ENCODE measurements at places on chromosomes 6 and 20. TPM values are rescaled to one million over a fixed set of nuclear protein-coding genes. Genes with fewer than 3 reads are reported as not detected.

Gene NQO2
- 14.7 TPM for total RNA-seq

GRCh38 chr6:36969988-36970891 lies 15.7 kb downstream of the PI16 start:
- no peak for DNase-seq

DNA sequence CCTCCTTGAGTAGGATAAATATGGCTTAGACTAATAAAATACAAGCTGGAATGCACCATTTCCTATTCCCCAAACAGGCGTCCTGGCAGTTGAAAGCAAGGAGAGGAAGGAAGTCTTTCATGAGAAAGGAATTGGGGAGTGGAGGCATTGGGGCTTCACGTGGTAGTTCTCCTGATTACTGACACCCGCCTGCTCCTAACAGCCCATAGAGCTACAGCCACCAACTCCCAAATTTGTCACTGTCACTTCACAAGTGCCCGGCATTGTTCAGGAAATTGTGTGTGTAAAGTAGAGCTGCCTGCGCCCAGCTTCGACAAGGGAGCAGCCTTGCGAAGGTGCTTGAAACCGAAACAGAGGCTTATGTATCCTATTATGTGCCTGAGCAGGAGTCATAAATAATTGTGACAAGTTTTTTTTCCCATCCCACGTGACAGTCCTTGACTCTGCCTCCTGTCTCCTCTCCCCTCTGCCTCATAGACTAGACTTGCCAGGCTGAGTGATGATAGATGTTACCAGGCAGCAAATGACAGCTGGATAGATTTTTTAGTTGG lies 301.7 kb upstream of the ZFP64 start:
- no peak for DNase-seq

Gene NKX2-4
- not detected for total RNA-seq

GRCh38 chr6:95785785-95786184 lies 208.4 kb downstream of the MANEA start:
- no peak for DNase-seq

DNA sequence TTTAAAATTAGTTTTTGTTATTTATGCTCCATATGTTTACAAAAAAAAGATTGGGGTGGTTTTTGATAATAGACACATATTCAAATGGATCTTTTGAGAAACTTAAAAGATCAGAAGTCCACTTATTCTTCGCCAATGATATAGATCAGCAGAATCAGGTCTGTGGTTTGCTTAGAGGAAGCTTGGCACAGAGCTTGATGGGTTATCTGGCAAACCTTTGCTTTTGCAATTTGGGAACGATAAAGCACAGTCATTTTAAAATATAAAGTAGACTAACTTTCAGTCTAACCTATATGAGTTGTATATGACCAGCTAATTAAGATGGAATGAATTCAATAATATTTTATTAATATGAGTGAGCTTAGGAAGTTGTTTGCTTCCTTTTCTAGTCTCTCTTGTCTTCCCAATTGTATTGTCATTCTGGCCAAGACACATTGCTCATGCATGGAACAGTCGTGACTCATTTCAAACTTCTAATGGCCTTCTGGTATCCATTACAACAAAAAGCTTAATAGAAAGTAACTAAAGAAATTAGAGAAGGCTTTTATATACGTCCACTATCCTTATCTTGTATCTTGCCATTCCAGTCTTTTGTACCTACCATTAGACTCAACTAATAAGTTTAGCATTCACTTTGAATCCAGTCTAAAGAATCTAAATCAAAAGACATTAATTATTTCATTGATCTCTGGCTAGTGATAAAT lies 118.7 kb downstream of the TBX18 start:
- no peak for DNase-seq

Gene LTA
- total RNA-seq: not detected

- DNase-seq: peak; percentile 67
Measured at GRCh38 chr6:56046576-56046975, 171.2 kb upstream of the BMP5 start.

Gene BMP2
- 2.8 TPM for total RNA-seq

- no peak for DNase-seq
Measured at GRCh38 chr6:36460916-36461315, 18.1 kb downstream of the KCTD20 start.

Gene TREML2
- total RNA-seq: not detected

DNA sequence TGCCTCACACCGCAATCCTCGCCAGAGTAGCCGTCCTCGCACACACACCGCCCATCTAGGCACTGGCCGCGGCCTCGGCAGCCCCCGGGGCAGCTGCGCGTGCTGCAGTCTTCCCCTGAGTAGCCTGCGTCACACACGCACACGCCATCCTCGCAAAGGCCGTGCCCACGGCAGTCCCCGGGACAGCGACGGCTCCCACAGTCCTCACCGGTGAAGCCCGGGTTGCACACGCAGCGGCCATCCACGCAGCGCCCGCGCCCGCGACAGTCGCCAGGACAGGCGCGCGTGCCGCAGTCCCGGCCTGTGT lies 13.1 kb downstream of the TNXB start:
- DNase-seq: no peak

GRCh38 chr20:382291-383115 lies 1.9 kb downstream of the TRIB3 start:
- DNase-seq: no peak

GRCh38 chr6:125759184-125759902 lies 9.9 kb downstream of the HEY2 start:
- no peak for DNase-seq

Gene MDFI
- 2.9 TPM for total RNA-seq

- no peak for DNase-seq
Measured at GRCh38 chr20:61940491-61940890, 125.2 kb downstream of the TAF4 start.

- DNase-seq: no peak
Measured at GRCh38 chr6:38773338-38773737, 58.2 kb downstream of the DNAH8 start.

Gene PAX1
- total RNA-seq: not detected

- DNase-seq: no peak
Measured at GRCh38 chr20:36336954-36337704, 31.0 kb downstream of the DLGAP4 start.

Gene CLPSL1
- total RNA-seq: not detected

Gene OR12D3
- not detected for total RNA-seq

Gene CPNE5
- 2.1 TPM for total RNA-seq

GRCh38 chr6:135514706-135515105 lies 17.2 kb upstream of the AHI1 start:
- DNase-seq: no peak

Gene TGM2
- total RNA-seq: 101 TPM

- no peak for DNase-seq
Measured at GRCh38 chr6:92354270-92354829, 1065.0 kb downstream of the EPHA7 start.

DNA sequence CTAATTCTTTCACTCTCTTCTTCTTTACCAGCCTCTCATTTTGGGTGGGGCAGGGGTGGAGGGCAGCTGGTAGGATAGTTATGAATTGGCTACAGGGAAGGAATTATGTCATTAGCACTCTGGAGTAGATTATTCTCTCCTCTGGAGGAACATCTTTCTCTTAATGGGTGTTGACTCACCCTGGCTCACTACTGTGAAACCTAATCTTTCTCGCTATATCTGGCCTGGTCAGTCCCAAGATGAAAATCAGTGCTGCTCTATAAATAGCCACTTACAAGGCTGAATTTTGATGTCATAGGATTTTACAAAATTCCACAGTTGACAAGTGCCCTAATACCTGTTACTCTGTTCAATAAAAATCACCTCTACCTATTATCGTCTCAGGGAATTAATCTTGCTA lies 151.3 kb downstream of the COL9A1 start:
- DNase-seq: no peak

- no peak for DNase-seq
Measured at GRCh38 chr20:4962241-4962855, 39.0 kb downstream of the SLC23A2 start.

DNA sequence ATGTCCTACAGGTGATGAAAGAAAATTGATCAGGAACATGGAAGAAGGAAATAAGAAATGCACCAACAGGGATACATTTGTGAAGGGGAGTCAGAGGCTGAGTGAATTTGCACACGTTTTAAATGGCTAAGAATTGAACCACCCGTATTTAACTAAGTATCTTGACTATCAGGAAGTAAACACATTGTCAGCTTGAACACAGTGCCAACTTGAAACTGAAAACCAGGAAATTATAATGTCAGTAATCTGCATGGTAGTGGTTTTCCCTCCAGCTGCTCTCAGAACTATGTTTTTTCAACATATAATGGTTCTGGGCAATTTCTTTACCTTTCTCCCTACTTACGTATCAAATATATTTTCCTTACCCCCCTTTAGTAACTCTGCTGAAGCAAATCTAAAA lies 366.5 kb upstream of the POU3F2 start:
- no peak for DNase-seq

DNA sequence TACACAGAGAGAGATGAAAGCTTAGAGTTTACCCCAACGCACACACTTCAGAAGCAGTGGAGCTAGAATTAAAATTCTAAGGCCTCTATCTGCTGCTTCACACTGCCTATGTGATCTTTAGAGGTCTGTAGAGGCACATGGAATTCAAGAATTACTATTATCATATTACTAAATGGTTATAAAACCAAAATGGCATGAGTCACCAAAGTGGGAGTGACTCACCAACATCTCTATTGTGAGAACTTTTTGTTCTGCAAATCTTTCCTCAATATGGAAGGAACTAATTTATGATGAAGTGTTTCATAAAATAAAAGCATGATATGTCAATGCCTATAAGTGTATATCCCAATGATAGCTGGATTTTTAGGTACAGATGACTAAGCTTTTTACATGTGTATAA lies 28.5 kb upstream of the TMEM244 start:
- no peak for DNase-seq

DNA sequence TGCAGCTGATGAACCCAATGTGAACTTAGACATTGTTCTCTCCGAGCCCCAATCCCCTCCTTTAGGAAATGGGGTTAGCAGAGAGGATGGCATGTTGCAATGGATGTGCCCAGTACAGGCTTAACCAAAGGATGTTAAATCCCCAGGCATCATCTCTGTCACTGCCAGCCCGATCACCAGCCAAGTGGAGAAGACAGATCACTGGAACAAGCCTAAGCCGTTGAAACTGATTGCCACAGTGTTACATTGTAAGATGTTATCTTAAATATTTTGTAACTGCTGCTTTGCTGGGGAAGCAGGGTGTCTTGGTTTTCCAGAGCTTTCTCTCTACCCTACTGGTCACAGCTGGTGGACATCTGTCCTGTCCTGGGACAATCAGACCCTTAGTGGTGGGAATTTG lies 783.4 kb upstream of the CHD6 start:
- DNase-seq: no peak

- no peak for DNase-seq
Measured at GRCh38 chr6:112061605-112062004, 7.7 kb downstream of the CCN6 start.

GRCh38 chr20:57450419-57450818 lies 59.2 kb downstream of the RBM38 start:
- peak; percentile 83 for DNase-seq

GRCh38 chr6:52871621-52872020 lies 31.0 kb upstream of the GSTA5 start:
- no peak for DNase-seq

Gene SIRPB2
- 8.2 TPM for total RNA-seq

Gene TTK
- 0.54 TPM for total RNA-seq

- no peak for DNase-seq
Measured at GRCh38 chr6:107132330-107132954, 17.1 kb upstream of the BEND3 start.

Gene PLEKHG1
- total RNA-seq: 11.9 TPM

Gene ZC2HC1B
- total RNA-seq: not detected

DNA sequence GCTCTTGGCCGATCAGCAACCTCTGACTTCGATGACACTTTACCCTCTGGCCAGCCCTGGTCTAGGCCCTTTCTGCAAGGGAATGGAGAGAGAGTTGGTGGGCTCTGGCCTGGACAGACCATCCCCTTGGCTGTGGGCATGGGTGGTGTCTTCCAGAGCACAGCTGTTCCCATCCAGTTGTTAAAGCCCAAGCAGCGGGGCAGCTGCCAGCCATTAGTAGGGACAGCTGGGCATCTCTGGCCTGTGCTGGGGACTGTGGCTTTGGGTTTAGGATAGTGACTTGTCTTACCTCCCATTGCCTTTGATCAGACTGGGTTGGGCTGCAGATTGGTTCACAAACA lies 2.8 kb downstream of the CDC25B start:
- no peak for DNase-seq

DNA sequence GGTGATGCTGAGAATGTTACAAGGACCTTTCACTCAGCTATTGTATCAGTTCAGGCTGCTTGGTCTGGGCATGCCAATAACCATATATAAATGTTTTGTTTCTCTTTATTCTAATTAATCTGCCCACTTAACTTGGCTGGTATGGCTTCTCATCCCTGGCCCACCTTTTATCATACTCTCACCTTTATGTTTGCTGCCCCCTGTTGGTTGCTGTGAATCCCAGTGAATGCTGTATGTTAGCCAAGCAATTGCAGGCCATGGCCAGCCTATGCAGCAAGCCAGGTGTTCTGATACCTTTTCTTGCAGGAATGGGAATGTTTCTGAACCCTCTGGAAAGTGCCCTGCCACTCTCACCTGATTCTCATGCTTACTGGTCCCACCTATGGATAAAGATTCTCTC lies 54.6 kb downstream of the PCSK2 start:
- no peak for DNase-seq

- no peak for DNase-seq
Measured at GRCh38 chr6:37172912-37173492, 3.0 kb downstream of the PIM1 start.

- DNase-seq: peak; percentile 93
Measured at GRCh38 chr6:4358414-4359107, 223.2 kb upstream of the ECI2 start.

GRCh38 chr20:19288636-19289035 lies 76.2 kb downstream of the SLC24A3 start:
- no peak for DNase-seq

DNA sequence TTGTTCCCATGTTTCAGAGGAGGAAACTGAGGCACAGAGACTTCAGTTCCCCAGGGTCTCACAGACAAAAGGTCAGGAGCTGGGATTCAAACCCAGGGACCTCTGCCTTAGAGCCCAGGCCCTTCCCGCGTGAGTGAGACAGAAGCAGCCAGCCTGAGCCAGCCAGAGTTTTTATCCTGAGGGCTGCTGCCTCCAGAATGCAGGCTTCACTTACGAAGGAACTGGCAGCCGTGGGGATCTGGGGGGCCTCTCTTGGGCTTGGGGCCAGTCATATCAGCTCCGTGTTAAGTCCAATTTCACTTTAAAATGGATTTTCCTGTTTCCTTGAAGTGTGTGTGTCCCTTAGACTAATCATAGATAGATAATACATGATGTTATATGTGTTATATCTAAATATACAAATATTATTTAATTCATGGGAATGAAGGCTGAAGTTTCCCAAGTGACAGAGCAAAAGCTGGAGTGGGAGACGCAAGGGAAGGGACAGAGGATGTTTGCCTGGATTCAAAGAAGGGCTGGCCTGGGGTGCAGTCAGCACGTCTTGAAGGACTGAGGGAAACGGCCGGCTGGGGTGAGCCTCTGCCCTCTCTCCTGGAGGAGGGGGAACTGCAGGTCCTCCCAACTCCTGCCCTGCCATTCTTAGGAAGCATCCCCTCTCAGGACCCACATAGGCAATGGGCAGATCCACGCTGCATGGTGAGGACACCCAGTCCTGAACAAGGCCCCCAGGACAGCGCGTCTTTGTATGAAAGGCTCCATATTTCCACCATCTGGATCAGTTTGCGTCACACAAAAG lies 320.1 kb downstream of the CDH4 start:
- DNase-seq: no peak

GRCh38 chr6:38975621-38976049 lies 72.9 kb upstream of the GLP1R start:
- no peak for DNase-seq
